ENCODE measurements at places on chromosomes 12 and 14.

GRCh38 chr14:52119030-52119429 lies 50.2 kb upstream of the NID2 start:
- DNase-seq: no peak

DNA sequence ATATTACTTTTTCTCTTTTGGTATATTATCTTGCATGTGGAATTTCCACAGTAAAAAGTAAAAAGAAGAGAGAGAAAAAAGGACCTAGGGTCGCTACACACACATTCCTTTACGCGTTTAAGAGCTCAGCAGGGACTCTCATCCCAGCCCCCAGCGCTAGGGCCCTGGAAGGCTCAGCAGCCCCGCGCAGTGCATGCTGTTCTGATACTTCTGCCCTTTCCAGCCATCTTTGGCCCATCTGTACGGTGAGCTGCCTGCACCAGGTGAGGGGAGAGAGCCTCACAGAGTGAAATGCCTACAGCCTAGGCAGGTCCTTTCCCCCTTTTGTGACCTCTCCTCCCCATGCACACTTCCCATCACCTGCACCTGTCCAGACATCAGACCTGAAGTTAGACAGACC lies 1.6 kb upstream of the LTBR start:
- no peak for DNase-seq

DNA sequence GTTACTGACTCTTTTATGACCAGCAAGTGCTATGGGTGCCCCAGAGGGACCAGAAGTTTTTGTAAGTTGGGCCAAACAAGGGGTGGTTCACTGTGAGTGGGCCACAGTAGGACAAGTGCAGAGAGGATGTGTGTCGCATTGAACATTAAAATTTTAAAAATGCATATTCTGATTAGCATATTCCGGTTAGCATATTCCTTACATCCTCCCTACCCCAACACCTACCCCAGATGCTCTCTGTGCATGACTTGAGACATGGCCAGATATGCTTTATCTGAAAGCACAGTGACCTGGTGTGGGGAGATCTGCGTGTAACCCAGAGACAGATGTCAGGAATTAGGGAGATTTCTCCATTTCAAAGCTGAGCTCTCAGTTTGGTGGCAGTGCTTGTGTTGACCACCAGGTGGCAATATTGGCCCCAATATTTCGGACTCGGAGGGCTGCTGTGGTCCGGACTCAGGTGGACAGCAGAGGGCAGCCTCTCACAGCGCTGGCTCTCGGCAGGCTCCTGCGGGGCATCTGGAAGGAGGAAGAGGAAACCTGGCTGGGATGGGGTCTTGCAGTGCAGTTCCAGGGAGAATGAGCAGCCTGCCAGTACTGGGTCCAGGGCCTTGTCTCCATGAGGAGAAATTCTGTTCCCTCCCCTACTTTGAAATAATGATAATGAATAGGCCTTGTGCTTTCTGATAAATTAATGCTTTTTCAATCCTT lies 1.6 kb upstream of the CEBPE start:
- peak; percentile 91 for DNase-seq

GRCh38 chr14:94123868-94124267 lies 5.5 kb downstream of the IFI27L2 start:
- DNase-seq: no peak

DNA sequence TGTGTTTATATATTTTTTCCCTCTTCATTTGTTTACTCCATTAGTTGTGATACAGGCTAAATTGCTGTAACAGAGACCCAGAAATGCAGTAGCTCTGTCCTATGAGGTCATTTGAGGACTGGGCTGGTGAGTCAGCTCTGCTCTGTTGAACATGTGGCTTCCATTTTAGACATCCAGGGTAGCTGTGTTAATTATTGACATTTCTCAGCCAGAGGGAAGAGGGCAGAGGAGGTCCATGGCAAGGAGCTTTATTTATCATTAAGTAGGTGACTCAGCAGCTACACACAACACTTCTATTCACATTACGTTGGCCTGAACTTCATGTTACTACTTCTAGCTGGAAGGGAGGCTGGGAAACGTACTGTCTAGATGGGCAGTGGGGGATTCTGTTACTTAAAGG lies 85.4 kb downstream of the PTCSC3 start:
- DNase-seq: no peak

Measured in inflammatory macrophage (primary cell).